ENCODE measurements at places on chromosomes 3 and 15. TPM values are rescaled to one million over a fixed set of nuclear protein-coding genes. Genes with fewer than 3 reads are reported as not detected.

- H3K27ac ChIP-seq = no peak overlapping the region
- no peaks in the 10 kb centered on the region for H3K27me3 ChIP-seq
- H3K4me1 ChIP-seq = no peaks in the 10 kb centered on the region
- no peak overlapping the region for H3K4me3 ChIP-seq
- DNase-seq = no peak
- no peaks in the 10 kb centered on the region for H3K36me3 ChIP-seq
Observed at GRCh38 chr3:138769616-138770015, 65.1 kb downstream of the PIK3CB start.

The TNIK gene
- 74.3 TPM for total RNA-seq

- no peak overlapping the region for H3K27ac ChIP-seq
- peaks cover 10% of the 10 kb centered on the region for H3K36me3 ChIP-seq
- H3K4me3 ChIP-seq = no peak overlapping the region
- no peaks in the 10 kb centered on the region for H3K27me3 ChIP-seq
Observed at GRCh38 chr15:28113394-28114113, 14.4 kb upstream of the OCA2 start.

DNA sequence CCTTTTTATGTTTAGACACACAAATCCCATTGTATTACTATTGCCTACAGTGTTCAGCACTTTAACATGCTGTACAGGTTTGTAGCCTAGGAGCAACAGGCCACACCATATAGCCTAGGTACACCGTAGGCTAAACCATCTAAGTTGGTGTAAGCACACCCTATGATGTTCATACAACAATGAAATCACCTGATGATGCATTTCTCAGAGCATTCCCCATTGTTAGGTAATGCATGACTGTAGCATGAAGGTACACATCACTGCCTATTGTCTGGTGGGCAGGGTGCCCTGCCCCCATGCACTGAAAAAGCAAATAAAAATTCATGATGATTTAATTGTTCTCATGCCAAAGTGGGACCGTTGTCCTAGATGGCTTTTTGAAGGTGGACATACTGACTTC is 183.6 kb downstream of the AGBL1 start:
- H3K4me3 ChIP-seq = no peak overlapping the region
- H3K27me3 ChIP-seq = no peaks in the 10 kb centered on the region
- H3K36me3 ChIP-seq = no peaks in the 10 kb centered on the region
- H3K27ac ChIP-seq = no peak overlapping the region
- no peak for DNase-seq
- no peaks in the 10 kb centered on the region for H3K4me1 ChIP-seq

DNA sequence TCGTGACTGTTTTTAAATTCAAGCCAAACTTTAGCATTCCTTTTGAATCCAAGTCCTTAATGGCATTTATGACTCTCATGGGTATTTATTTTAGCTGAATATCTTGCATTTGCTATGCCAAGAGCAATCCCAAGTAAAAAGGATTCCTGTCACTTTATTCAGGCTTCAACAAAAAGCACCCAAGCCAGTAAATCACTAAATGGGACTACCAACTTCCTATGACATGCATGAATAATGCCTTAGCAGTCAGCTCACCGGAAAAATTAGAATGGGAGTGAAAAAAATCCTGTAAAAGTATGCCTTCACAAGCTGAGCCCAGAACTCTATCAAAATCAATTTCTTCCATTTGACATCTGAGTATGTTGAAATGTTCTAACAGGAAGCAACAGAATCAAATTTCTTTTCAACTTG is 1297.9 kb downstream of the ROBO2 start:
- no peaks in the 10 kb centered on the region for H3K4me1 ChIP-seq
- H3K36me3 ChIP-seq = no peaks in the 10 kb centered on the region
- no peak overlapping the region for H3K27ac ChIP-seq
- no peaks in the 10 kb centered on the region for H3K27me3 ChIP-seq
- no peak for DNase-seq

DNA sequence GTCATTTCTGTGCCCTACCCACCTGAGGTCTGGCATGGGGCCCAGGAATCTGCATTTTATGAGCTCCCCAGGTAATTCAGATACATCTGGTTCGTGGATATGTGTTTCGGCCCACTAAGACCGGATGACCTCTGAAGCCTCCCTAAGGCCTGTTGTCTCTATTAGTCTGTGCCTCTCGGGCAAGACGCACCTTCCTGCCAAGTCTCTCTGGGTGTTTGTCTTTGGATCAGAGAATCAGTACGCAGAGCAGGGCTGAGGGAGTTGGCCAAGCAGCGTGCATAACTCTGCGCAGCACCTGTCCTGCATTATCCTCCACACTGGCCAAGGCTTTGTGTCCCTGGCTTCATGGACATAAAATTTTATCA is 181.0 kb downstream of the THSD4 start:
- H3K4me1 ChIP-seq = no peaks in the 10 kb centered on the region
- H3K4me3 ChIP-seq = no peak overlapping the region
- no peak overlapping the region for H3K27ac ChIP-seq
- no peaks in the 10 kb centered on the region for H3K36me3 ChIP-seq
- no peaks in the 10 kb centered on the region for H3K27me3 ChIP-seq

DNA sequence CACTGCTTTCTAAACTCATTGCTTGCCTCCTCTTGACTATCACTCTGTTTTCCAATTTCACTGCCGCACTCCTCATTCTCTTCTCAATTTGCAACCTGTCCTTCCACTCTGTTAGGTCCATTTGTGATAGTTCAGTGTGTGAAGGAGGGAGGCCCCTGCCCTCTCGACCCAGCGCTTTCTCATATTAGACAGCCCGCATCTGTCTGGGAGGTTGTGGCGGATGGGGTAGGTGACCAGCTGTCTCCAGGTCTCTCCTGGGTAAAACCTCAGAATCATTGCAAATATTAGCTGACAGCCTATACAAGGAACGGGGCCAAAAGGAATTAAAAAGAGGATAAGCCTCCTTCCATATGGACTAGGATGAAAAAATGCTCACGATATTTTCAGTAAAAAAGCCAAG is 358.3 kb downstream of the SHQ1 start:
- no peaks in the 10 kb centered on the region for H3K27me3 ChIP-seq
- no peak for DNase-seq
- H3K36me3 ChIP-seq = no peaks in the 10 kb centered on the region
- H3K4me3 ChIP-seq = no peak overlapping the region

GRCh38 chr15:60757831-60758570 is 279.1 kb upstream of the ICE2 start:
- DNase-seq = no peak
- H3K4me1 ChIP-seq = no peaks in the 10 kb centered on the region
- H3K4me3 ChIP-seq = no peak overlapping the region
- no peaks in the 10 kb centered on the region for H3K36me3 ChIP-seq
- no peak overlapping the region for H3K27ac ChIP-seq
- H3K27me3 ChIP-seq = no peaks in the 10 kb centered on the region

The VIPR1 gene
- total RNA-seq = 0.29 TPM

DNA sequence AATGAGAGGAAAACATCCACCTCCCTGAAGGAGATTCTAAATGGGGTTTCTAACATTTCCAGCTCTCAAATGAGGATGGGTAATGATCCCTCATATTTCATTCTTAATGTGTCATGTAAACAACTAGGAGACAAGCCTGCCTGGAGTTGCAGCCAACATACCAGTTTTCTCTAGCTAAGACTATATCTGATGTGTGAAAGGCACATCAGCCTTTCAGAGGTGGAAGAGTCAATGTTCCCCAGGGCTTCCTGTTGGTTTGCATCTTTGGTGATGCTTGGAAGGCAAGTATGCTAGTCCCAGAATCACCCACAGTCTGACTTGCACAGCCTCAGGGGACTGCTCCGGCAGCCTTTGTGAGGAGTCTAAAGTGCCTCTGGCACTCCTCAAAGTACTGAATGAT is 921.2 kb downstream of the SQOR start:
- H3K4me3 ChIP-seq = no peak overlapping the region
- DNase-seq = no peak
- H3K27me3 ChIP-seq = no peaks in the 10 kb centered on the region

All from GM12878 (cell line).